ENCODE measurements at places on chromosomes 4 and X.

DNA sequence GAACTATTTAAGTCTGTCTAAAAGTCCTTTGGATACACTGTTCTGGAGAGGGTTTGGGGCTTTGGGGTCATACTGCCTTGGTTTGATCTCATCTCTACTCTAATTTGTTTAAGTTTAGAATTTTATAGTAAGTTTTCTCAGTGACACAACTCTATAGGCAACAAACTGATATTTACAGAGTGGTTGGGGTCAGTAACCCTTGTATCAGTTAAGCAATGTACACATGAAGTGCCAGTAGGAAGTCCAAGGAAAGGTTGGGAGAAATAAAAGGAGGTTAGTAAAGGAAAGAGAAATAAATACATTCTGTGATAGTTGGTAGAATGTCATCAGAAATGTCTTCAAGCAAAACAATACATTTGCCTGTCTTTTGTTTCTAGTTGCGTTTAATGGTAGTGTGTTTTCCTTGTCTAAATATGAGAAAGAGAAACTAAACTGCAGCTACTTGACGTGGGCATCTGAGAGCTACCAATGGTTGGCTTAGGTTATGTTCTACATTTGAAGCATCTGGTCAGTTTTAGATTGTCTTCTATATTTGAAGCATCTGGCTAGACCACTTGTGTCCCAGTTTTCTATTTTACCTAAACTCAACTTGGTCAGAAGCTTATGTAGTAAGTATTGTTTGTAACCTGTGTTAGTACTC, 6.9 kb downstream of the ATP7A start:
- H3K36me3 ChIP-seq, result peaks cover 3% of the 10 kb centered on the region
- DNase-seq, result no peak
- H3K27ac ChIP-seq, result peak overlapping the region; percentile 91
- H3K27me3 ChIP-seq, result no peaks in the 10 kb centered on the region
- H3K4me1 ChIP-seq, result peaks cover 24% of the 10 kb centered on the region
- H3K4me3 ChIP-seq, result peak overlapping the region; percentile 61

- no peaks in the 10 kb centered on the region for H3K27me3 ChIP-seq
- H3K27ac ChIP-seq, result no peak overlapping the region
- no peak for DNase-seq
These were observed 176.9 kb upstream of the ARSJ start for GRCh38 chr4:114156371-114156770.

DNA sequence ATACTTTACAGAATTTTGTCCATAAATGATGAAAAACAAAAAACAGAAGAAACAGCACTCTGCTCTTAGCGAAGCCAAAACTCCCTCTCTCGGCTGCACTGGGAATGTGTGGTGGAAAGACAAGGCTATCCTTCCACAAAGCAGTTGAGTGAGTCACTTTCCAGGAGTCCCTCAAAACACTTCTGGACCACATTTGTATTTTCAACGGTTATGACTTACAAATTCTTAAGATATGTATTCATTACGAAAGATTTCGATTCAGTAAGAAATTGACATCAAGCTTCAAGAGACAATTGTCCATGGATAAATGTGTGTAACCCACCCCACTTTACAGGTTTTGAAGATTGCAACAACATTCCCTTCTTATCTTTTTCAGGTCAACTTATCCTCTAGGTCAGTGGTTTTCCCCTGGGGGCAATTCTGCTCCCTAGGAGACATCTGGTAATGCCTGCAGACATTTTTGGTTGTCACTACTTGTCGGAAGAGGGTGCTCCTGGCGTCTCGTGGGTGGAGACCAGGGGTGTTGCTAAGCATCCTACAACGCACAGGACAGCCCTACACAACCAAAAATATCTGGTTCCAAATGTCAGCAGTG, 66.7 kb upstream of the MTNR1A start:
- H3K27me3 ChIP-seq, result no peaks in the 10 kb centered on the region
- H3K36me3 ChIP-seq, result no peaks in the 10 kb centered on the region
- H3K4me1 ChIP-seq, result no peaks in the 10 kb centered on the region
- no peak for DNase-seq
- no peak overlapping the region for H3K27ac ChIP-seq

DNA sequence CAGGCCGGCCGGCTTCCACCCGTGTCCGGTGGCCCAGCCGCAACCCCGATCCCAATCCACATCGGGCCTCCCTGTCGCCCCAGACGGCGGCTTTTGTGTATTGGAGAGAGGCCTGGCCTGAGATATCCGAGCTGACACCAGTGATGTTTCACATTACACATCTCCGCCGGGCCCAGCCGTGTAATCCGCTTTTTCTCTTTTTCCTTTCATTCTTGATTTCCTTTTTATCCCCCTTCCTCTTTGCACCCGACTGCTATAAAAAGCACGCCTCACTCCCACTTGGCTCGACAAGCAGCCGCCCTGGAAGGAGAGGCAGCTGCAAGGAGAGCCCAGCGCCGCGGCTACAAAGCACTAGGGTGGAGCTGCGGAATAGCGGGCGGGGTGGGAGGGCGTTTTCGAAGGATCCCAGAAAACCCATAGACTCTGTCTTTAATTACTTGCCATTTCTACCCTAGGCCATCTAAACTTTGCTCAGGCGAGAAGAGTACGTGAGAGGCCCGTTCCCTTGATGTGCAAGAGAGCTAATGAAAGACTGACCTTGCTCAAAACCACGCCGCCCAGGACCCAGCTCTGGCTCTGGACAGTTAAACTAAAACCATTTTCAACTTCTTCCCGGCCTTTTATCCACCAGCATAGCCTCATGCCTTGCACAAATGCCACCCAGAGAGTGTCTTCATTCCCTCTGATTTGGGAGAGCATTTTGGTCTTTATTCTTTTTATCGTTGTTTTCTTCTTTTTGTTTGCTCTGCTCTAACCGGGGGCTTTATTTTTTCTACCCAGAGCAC, 3.2 kb downstream of the PITX2 start:
- H3K4me1 ChIP-seq, result peaks cover 14% of the 10 kb centered on the region
- H3K27me3 ChIP-seq, result peaks cover 94% of the 10 kb centered on the region
- H3K36me3 ChIP-seq, result peaks cover 10% of the 10 kb centered on the region
- H3K4me3 ChIP-seq, result no peak overlapping the region

- H3K36me3 ChIP-seq, result peaks cover 26% of the 10 kb centered on the region
- no peak overlapping the region for H3K27ac ChIP-seq
- H3K4me3 ChIP-seq, result no peak overlapping the region
These were observed 2.7 kb downstream of the UTP14A start for GRCh38 chrX:129908636-129909035.

DNA sequence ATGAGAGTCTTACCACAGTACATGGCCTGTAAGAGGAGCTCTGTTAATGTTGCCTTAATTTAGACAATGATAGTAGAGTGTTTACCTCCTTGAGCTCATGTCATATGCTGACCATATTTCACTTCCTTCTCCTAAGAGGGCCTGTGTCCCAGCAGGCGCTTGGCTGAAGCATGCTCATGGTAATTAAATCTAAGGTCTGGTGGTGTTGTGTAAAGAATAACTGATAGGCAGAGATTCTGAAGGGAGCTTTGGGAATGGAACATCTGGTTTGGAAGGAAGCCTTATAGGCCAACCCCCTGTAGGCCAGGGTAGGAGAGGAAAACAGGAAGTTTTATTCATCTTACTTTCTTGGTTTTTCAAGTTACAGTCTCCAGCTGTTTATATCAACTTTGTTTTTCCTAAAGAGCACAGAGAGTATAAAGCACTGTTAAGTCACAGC, 300.2 kb downstream of the USP46 start:
- no peaks in the 10 kb centered on the region for H3K4me1 ChIP-seq
- H3K27ac ChIP-seq, result no peak overlapping the region
- DNase-seq, result no peak
- H3K4me3 ChIP-seq, result no peak overlapping the region
- H3K27me3 ChIP-seq, result no peaks in the 10 kb centered on the region

DNA sequence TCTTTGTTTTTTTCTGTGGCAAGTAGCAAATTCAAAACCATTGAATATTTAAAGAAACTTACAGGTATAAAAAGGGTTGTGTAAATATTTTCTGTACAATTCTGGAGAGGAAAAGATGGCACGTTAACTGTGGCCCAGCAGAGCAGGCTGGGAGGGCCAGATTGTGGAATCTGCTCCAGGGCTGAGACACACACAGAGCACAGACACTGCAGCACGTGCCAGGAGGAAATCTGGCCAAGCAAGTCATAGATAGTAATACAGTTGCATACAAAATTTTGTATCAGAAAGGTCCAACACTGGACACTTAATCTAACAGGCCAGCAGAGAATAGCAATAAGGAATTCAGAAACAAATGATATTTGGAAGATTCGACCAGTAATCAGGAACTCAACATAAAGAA, 763.7 kb downstream of the PDHA2 start:
- DNase-seq, result no peak
- no peaks in the 10 kb centered on the region for H3K4me1 ChIP-seq
- H3K27ac ChIP-seq, result no peak overlapping the region
- H3K4me3 ChIP-seq, result no peak overlapping the region
- no peaks in the 10 kb centered on the region for H3K36me3 ChIP-seq
- H3K27me3 ChIP-seq, result no peaks in the 10 kb centered on the region

DNA sequence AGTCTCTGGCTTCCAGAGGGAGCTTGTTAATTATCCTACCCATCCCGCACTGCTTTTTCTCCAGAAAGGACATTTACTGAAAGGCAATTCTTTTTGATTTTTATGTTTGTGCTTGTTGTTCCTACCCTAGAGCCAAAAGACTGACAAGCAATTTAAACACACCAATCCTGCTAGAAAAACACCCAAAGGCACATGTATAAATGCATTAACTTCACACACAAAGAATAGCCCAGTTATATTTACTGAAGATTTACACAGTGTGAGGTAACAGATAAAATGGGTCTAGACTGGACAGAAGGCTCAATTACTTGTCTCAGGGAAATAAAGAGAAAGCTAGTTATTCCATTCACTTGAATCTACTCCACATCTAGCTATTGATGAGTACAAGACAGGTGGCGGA, 61.2 kb upstream of the NOCT start:
- H3K27me3 ChIP-seq, result no peaks in the 10 kb centered on the region
- H3K4me3 ChIP-seq, result no peak overlapping the region
- H3K27ac ChIP-seq, result no peak overlapping the region

DNA sequence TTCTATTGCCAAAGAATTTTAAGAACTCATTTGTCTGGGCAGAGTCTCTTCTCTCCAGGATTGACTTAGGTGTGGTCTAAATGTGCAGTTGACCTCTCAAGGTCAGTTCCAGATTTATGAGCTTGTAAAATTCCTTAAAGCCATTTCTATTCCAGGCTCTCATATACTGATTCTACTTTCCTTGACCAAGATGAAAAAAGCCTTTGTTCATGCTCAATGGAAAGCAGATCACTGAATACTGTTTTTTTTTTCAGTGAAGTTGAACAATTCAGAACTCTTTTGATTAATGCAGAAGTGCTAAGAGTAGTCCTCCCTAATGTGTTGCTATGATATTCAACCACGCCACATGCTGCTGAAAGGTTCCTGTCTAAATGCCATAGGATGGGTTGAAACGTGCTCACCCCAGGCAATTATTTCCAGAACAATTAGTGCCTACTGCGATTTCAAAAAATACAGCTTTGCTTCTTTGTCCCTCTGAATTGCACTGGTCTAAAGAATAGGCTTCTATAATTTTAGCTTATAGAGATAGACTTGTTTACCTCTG, 312.4 kb upstream of the PABPC5 start:
- H3K4me3 ChIP-seq, result no peak overlapping the region
- H3K27ac ChIP-seq, result no peak overlapping the region
- H3K27me3 ChIP-seq, result no peaks in the 10 kb centered on the region
- no peaks in the 10 kb centered on the region for H3K36me3 ChIP-seq
- H3K4me1 ChIP-seq, result no peaks in the 10 kb centered on the region

DNA sequence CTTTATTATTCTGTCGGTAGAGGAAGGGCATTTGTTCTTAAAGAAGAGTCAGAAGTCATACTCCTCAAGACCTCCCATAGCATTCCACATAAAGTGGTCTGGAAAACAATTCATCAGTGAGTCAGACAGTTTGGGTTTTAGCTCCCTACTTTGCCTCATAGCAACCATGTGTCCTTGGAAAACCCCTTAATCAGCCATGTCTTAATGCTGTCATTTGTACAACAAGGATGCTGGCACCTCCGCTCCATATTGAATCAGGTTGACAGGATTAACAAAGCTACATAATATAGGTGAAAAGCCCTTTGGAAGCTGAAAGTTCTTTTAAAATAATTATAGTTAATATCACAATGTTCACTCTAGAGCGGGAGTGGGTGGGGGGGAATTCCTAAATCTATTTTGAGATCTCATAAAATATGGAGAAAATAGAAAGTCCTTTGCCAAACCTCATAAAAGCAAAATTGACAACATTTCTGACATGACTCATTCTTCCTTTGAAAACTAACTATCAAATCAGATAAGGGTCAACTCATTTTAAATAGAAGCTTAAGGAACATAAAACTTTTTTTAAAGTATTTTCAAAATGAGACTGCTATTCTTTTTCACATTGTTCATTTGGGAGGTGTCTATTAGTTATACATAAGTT, 37.3 kb upstream of the GUCY1A1 start:
- H3K4me3 ChIP-seq, result no peak overlapping the region
- H3K36me3 ChIP-seq, result no peaks in the 10 kb centered on the region
- H3K27me3 ChIP-seq, result no peaks in the 10 kb centered on the region
- no peak for DNase-seq
- H3K27ac ChIP-seq, result no peak overlapping the region

- peaks cover 2% of the 10 kb centered on the region for H3K36me3 ChIP-seq
- H3K27ac ChIP-seq, result peak overlapping the region; percentile 90
- DNase-seq, result peak; percentile 9
- H3K4me1 ChIP-seq, result peaks cover 11% of the 10 kb centered on the region
These were observed 55.1 kb downstream of the RAB40A start for GRCh38 chrX:103464072-103464773.

DNA sequence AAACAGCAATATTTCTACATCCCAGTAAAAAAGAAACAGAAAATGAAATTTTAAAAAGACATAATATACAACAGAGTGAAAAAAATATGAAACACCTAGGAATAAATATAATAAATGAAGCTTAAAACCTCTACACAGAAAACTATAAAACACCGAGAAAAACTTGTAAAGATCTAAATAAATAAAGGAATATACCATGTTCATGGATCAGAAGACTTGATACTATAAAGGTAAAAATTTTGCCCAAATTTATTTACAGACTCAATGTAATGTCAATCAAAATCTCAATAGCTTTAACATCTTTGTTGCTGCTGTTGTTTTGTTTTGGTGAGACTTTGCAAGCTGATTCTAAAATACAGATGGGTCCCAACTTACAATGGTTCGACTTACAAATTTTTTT, 5.7 kb downstream of the TBC1D9 start:
- no peaks in the 10 kb centered on the region for H3K4me1 ChIP-seq
- no peaks in the 10 kb centered on the region for H3K36me3 ChIP-seq
- H3K27ac ChIP-seq, result no peak overlapping the region
- DNase-seq, result no peak
- H3K4me3 ChIP-seq, result no peak overlapping the region
- H3K27me3 ChIP-seq, result peaks cover 45% of the 10 kb centered on the region

GRCh38 chr4:144647590-144647989, 1.6 kb downstream of the HHIP start:
- no peak for DNase-seq
- H3K27ac ChIP-seq, result no peak overlapping the region
- peaks cover 62% of the 10 kb centered on the region for H3K27me3 ChIP-seq
- H3K36me3 ChIP-seq, result no peaks in the 10 kb centered on the region

GRCh38 chrX:22739276-22739675, 260.5 kb upstream of the DDX53 start:
- DNase-seq, result no peak
- H3K36me3 ChIP-seq, result no peaks in the 10 kb centered on the region
- no peaks in the 10 kb centered on the region for H3K4me1 ChIP-seq
- H3K27me3 ChIP-seq, result no peaks in the 10 kb centered on the region

GRCh38 chrX:110136136-110136535, 133.2 kb downstream of the TMEM164 start:
- H3K4me3 ChIP-seq, result no peak overlapping the region
- DNase-seq, result no peak
- H3K27ac ChIP-seq, result no peak overlapping the region

Data from activated CD4-positive, alpha-beta T cell treated with anti-CD3 and anti-CD28 coated beads, Interleukin-2, amount 10 ng/mL, durations not matched to agents 7 days and 5 days (primary cell).